ENCODE measurements at places on chromosomes 4 and X.

DNA sequence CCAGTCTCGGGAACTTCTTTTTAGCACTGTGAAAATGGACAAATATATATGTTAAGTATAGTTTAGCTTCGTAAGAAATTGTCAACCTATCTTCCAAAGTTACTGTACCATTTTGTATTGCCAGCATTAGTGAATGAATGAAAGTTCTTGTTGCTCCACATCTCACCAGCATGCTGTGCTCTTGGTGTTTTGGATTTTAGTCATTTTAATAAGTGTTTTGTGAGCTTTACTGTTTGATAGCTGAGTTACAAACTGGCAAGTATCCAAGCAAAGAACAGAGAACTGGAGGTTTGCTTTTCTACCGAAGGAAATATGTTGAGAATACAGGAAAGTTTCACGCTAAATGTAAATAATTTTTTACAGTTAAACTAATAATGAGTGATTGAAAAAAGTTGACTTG lies 33.0 kb downstream of the SNCA start:
- DNase-seq = no peak

GRCh38 chrX:150329868-150330267 lies 33.2 kb upstream of the MAMLD1 start:
- no peak for DNase-seq

DNA sequence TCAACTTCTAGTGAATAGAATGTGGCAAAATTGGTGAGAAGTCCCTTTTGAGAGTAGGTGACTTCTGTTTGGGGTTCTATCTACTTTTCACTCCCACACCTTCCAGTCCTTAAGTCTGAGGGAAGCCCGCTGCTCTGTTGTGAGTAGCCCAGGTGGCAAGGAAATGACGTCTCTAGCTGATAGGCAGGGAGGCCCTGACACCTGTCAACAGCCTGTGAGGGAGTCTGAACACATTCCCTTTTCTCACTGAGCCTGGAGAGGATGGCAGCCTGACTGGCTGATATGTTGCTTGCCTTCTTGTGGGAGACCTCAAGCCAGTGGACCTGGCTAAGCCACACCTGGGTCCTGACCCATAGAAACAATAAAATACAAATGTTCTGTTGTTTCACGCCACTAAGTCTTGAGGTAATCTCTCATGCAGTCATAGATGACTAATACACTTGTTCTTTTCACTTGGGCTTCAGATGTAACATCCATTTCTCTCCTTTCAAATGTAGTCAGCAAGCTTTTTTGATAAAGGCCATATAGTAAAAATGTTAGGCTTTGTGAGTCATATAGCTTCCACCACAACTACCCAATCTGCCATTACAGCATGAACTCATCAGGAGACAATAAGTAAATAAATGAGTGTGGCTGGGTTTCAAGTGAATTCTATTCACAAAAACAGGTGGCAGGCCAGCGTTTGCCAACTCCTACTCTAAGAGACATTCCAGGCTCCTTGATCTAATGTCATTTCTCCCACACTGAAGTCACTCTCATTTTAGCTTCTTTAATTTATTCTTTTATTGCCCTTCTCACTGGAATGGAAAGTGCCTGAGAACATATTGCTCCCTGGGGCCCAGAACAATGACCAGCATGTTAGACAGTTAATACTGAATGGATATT lies 265.1 kb upstream of the MAD2L1 start:
- no peak for DNase-seq

- no peak for DNase-seq
Measured at GRCh38 chrX:51874123-51874522, 19.3 kb upstream of the MAGED1 start.
